ENCODE measurements at places on chromosomes 7 and 10. TPM values are rescaled to one million over a fixed set of nuclear protein-coding genes. Genes with fewer than 3 reads are reported as not detected.

The CALML3 gene
- total RNA-seq = not detected

The NANOS1 gene
- total RNA-seq = under 0.01 TPM

GRCh38 chr10:21242915-21243314 lies 282.6 kb downstream of the SKIDA1 start:
- H3K4me3 ChIP-seq = no peak overlapping the region
- DNase-seq = no peak
- H3K27me3 ChIP-seq = no peaks in the 10 kb centered on the region
- no peaks in the 10 kb centered on the region for H3K4me1 ChIP-seq

The NPY4R2 gene
- 0.36 TPM for total RNA-seq

The ASB4 gene
- not detected for total RNA-seq

The NCF1 gene
- not detected for total RNA-seq

DNA sequence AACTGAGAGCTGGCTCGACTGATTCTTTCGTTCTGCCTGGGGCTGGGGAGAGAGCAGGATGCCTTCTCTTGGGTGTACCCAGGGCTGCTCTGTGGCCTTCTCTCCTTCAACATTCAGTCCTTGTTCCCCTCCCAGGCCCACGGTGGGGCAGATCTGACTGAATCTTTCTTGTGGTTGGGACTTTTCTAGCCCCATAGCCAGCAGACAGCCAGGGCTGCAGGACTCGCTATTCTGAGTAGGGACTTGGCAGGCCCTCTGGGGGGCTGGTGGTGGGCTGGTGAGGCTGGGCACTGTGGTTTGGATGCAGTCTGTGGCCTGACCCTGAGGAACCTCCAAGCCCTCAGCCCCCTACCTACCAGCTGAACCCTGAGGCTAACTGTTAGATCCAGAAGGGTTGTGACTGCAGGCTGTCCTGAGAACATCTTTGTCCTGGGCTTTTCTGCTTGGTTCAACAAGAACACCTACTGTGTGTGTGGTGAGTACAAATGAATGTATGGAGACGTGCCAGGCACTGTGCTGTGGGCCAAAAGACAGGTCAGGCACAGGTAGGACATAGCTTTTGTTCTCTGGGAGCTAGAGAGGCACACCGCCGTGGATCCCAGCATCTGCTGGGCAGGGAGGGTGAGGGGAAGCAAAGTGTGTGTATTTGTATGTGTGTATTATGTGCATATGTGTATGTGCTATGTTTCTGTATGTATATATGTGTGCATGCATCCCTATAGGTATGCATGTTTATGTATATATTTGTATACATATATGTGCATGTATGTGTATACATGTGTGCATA lies 2.1 kb upstream of the PALD1 start:
- no peak overlapping the region for H3K4me3 ChIP-seq
- peaks cover 82% of the 10 kb centered on the region for H3K27me3 ChIP-seq
- no peak overlapping the region for H3K27ac ChIP-seq
- no peaks in the 10 kb centered on the region for H3K36me3 ChIP-seq

GRCh38 chr10:27041196-27041595 lies 59.1 kb downstream of the ANKRD26 start:
- no peaks in the 10 kb centered on the region for H3K27me3 ChIP-seq
- DNase-seq = peak; percentile 32
- peaks cover 12% of the 10 kb centered on the region for H3K36me3 ChIP-seq
- peaks cover 6% of the 10 kb centered on the region for H3K4me1 ChIP-seq
- no peak overlapping the region for H3K27ac ChIP-seq

DNA sequence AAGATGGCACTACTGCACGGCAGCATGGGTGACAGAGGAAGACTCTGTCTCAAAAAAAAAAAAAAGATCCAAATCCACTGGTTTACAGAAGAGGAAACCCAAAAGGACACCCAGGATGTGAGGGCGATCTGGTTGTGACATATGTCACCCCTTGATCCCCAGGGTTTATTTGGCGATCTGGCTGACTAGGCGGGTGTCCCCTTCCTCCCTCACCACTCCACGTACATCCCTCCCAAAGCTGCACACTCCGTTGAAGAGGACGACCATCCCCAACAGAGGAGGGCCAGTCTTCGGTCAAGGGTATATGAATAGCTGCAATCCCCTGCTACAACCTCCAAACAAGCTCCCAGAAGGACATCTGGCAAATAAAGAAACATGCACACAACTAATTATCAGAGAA lies 111.6 kb downstream of the HTR5A start:
- no peaks in the 10 kb centered on the region for H3K4me1 ChIP-seq
- no peak for DNase-seq
- H3K27me3 ChIP-seq = no peaks in the 10 kb centered on the region
- no peaks in the 10 kb centered on the region for H3K36me3 ChIP-seq
- H3K27ac ChIP-seq = no peak overlapping the region

DNA sequence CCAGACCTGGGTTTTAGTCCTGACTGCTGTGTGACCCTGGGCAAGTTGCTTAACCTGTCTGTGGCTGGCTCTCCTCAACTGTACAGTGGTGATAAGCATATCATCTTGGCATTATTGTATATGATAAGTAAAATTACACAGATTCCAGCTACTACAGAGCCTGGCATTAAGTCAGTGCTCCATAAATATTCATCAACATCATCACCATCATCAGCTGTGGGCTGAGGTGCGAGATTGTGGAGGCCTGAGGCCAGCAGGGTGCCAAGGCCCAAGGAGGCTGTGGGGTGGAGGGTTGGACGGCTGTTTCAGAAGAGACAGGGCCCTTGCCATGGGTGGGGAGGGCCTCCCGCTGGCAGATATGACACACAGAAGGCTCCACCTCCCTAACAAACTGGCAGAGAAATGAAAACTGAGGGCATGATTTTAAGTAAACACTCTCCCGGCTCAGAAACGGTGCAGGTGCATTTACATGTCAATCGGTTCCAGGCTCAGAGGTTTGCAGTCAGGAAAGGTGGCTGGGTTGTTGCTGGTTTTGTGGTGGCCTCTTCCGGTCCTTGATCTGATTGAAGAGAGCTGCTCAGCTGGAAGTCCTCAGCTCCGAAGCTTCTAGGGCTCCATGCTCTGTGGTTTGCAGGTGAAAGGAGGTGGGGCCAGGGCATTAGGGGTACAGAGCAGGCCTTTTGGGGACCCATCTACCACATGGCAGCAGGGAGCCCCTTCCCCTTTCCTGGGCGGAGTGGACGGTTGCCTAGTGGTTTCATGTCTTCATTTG lies 10.2 kb downstream of the CRYGN start:
- H3K27ac ChIP-seq = no peak overlapping the region
- H3K27me3 ChIP-seq = no peaks in the 10 kb centered on the region
- H3K4me3 ChIP-seq = no peak overlapping the region
- H3K4me1 ChIP-seq = peaks cover 36% of the 10 kb centered on the region
- H3K36me3 ChIP-seq = no peaks in the 10 kb centered on the region

DNA sequence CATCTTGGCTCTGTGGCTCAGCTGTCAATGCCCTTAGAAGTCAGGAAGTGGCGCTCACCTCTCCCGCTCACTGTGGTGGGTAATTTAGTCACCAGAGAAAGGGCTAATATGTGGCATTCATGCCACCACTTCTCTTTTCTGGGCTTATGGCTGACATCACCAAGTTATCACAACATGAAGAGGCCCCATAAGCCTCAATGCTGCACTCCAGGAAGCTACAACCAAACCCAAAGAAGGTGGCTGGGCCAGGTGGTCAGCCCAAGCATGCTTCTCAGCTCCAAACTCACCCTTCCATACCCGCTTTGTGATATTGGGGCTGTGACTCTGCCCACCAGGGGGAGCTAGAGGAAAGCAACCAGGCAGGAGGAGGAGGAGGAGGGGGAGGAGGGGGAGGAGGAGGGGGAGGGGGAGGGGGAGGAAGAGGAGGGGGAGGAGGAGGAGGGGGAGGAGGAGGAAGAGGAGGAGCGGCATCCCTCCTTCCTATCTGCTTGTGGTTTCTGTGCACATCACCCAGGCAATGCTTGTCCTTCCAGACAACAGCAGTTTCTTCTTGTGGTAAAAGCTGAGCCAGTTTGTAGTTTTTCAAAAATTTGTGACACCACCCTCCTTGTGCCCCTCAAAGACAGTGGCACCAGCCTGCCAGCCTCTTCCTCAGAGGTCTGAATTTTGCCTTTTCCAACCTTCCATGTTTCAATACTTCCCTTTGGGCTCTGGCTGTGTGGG lies 42.1 kb downstream of the CYP26A1 start:
- peaks cover 24% of the 10 kb centered on the region for H3K27me3 ChIP-seq
- no peaks in the 10 kb centered on the region for H3K36me3 ChIP-seq
- H3K27ac ChIP-seq = no peak overlapping the region
- peak; percentile 32 for DNase-seq

The SNX10 gene
- total RNA-seq = not detected

DNA sequence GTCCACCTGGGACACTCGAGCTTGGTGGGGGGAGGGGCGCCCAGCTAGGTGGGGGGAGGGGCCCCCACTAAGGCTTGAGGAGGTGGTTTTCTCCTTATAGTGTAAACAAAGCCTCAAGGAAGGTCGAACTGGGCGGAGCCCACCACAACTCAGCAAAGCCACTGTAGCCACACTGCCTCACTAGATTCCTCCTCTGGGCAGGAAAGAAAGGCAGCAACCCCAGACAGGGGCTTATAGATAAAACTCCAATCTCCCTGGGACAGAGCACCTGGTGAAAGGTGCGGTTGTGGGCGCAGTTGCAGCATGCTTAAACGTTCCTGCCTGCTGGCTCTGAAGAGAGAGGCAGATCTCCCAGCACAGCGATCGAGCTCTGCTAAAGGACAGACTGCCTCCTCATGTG lies 133.1 kb downstream of the SNX13 start:
- H3K27me3 ChIP-seq = no peaks in the 10 kb centered on the region
- no peak overlapping the region for H3K27ac ChIP-seq
- peaks cover 7% of the 10 kb centered on the region for H3K36me3 ChIP-seq
- no peaks in the 10 kb centered on the region for H3K4me1 ChIP-seq
- no peak for DNase-seq
- no peak overlapping the region for H3K4me3 ChIP-seq

The ZNF467 gene
- not detected for total RNA-seq

- H3K4me3 ChIP-seq = no peak overlapping the region
- peaks cover 4% of the 10 kb centered on the region for H3K4me1 ChIP-seq
- no peaks in the 10 kb centered on the region for H3K36me3 ChIP-seq
- no peak overlapping the region for H3K27ac ChIP-seq
Measured at GRCh38 chr7:54796150-54796549, 37.1 kb upstream of the SEC61G start.

DNA sequence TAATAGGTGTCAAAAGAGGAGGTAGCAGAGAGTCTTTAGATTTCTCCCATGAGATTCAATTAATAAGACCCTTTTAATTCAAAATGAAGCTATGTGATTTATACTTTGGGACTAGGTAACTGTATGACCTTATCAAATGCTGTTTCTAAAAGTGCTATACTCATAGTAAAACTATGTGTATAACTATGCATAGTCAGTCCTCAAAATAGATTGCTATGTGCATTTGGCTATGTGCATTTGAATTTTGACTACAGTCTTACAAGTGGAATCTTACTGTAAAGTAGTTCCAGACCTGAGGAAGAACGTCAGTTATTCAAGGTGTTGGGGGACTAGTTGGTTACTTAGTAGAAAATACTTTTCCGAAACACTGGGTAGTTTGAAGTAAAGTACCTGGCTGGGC lies 36.9 kb downstream of the ADD3 start:
- DNase-seq = peak; percentile 35
- no peaks in the 10 kb centered on the region for H3K27me3 ChIP-seq

DNA sequence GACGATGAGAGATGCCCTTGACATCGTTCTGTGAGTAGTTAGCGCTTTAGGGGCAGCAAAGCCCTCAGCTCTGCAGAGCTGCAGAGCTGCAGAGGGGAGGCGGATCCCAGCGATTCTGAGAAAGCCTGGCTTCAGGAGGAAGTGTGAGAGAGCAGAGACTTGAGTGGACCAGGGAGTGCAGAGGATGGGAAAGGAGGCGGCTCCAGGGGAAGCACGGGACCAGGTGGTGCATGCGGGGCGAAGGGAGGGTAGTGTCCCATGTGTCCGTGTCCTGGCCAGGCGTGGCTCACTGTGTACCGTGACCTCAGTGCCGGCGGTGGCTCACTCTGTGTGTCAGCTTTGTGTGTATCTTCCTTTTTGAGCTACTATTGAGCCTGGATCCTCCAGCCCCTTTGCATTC lies 250.8 kb upstream of the PITRM1 start:
- H3K4me3 ChIP-seq = no peak overlapping the region
- H3K27me3 ChIP-seq = no peaks in the 10 kb centered on the region
- no peaks in the 10 kb centered on the region for H3K36me3 ChIP-seq
- DNase-seq = no peak
- no peak overlapping the region for H3K27ac ChIP-seq

DNA sequence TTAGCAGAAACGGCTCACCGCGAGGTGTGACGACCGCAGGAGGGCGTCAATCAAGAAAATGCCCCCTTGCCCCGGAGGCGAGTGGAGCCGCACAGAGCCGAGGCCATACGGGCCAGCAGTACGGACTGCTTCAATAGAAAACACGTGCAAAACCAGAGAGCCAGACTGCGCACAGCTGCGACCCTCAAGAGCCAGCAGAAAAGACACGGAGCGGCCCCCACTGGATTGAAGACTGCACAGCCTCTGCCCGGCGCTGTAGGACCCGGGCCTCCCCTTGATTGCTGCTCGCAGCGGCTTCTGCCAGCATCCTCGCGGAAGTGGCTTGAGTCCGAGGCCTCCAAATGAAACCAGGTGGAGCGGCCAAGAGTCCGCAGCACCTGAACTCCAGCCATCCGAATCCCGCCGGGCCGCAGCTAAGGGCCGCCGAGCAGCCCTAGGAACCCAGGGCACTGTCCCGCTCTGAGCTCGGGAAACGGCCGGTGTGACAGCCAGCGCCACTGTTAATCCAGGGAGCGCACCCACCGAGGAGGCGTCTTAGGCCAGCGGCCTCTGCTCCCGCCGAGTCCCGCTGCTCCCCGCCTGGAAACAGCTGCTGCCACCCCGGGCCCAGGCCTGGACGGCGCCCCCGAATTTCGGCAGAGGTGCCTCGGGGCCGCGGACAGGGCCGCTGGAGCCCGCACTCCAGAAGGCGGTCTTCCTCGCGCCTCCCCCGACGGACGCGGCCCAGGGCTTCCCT lies 660 bp upstream of the HHEX start:
- H3K36me3 ChIP-seq = peaks cover 7% of the 10 kb centered on the region
- DNase-seq = peak; percentile 31
- H3K4me3 ChIP-seq = peak overlapping the region; percentile 85
- peak overlapping the region; percentile 48 for H3K27ac ChIP-seq

The UCN3 gene
- total RNA-seq = not detected

- no peak overlapping the region for H3K4me3 ChIP-seq
- H3K36me3 ChIP-seq = no peaks in the 10 kb centered on the region
- H3K27ac ChIP-seq = no peak overlapping the region
- H3K4me1 ChIP-seq = peaks cover 4% of the 10 kb centered on the region
- H3K27me3 ChIP-seq = peaks cover 25% of the 10 kb centered on the region
Measured at GRCh38 chr10:43958071-43958432, 309.4 kb upstream of the ZNF32 start.

The CYP2C19 gene
- not detected for total RNA-seq

- DNase-seq = peak; percentile 33
- peaks cover 8% of the 10 kb centered on the region for H3K4me1 ChIP-seq
- no peak overlapping the region for H3K27ac ChIP-seq
- peaks cover 4% of the 10 kb centered on the region for H3K27me3 ChIP-seq
Measured at GRCh38 chr7:129493555-129493954, 8.8 kb upstream of the SMKR1 start.

DNA sequence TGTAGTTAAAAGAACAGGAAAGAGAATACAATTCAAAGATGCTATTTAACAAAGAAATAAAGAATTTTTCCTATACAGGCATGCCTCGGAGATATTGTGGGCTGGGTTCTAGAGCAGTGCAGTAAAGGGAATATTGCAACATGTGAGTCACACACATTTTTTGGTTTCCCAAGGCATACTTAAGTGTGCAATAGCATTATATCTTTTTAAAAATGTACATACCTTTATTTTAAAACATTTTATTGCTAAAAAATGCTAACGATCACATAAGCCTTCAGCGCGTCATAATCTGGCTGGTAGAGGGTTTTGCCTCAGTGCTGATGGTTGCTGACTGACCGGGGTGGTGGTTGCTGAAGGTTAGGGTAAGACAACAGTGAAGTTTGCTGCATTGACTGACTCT lies 54.4 kb downstream of the ESYT2 start:
- no peak overlapping the region for H3K27ac ChIP-seq
- H3K36me3 ChIP-seq = peaks cover 11% of the 10 kb centered on the region
- no peak overlapping the region for H3K4me3 ChIP-seq
- H3K27me3 ChIP-seq = no peaks in the 10 kb centered on the region
- peak; percentile 39 for DNase-seq
- peaks cover 8% of the 10 kb centered on the region for H3K4me1 ChIP-seq

Data from IMR-90 (cell line).